ENCODE measurements at places on chromosomes 5 and 9.

GRCh38 chr9:116075191-116075590 lies 78.4 kb upstream of the PAPPA start:
- DNase-seq, result no peak

GRCh38 chr9:105118636-105119035 lies 125.8 kb upstream of the SLC44A1 start:
- DNase-seq, result no peak

- DNase-seq, result no peak
Measured at GRCh38 chr5:7894439-7894838, 25.5 kb downstream of the MTRR start.

DNA sequence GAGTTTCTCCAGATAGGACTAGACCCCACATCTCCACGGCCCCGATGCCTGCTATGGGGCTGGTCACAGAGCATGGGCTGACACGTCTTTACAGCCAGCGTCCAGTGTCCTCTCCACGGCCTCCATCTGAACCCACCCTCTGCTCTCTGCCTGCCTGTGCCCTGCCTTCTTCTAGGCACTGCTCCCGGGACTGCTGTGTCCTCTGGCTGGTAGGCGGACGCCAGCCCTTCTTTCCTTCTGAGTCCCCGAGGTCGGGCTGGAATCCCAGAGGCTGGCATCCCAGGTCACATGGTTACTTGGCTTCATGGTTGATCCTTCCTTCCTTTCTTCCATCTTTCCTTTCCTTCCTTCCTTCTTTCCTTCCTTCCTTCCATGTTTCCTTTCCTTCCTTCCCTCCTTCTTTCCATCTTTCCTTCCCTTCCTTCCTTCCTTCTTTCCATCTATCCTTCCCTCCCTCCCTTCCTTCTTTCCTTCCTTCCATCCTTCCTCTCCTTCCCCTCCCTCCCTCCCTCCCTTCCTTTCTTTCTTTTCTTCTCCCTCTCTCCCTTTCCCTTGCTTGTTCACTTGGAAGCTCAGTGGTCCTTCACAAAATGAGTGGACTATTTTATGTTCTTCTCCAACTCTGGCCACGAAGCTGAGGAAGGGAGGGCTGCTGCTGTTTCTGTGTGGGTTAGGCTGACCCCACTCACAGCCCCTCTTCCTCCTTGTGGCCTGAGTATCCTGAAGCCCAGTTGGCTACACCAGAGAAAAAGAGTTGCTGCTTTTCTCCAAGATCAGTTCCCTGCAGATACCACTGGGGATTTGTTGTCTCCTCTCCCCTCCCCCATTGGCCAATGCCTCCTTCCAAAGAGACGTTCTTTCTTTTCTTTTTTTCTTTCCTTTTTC lies 66.8 kb upstream of the NEURL1B start:
- DNase-seq, result no peak

DNA sequence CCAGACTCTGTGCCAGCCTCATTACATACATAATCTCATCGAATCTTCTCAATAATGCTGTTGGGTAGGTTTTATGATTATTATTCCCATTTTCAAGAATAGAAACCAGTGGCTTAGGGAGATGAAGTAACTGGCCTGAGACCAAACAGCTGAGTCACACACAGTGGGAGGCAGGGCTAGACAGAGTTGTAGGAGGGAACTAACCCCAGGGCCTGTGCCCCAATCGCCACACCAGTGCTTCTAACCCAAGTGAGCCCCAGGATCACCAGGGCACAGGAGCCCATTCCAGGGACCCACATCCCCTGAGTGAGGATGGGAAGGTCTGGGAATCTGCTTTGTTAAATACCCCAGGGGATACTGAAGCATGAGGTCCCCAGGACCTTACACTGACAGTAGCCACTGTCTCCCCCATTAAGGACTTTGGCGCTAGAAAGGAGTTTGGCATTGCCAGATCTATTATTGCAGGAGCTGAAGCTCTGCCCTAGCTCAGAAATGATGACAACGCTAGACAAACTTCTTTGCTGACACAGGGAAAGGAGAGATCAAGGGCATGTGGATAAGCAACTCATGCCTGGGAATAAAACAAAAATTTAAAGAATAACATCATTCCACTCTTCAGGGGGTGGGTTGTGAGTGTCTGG lies 63.8 kb upstream of the PPARGC1B start:
- DNase-seq, result no peak

GRCh38 chr5:2112173-2113025 lies 229.7 kb upstream of the IRX4 start:
- DNase-seq, result no peak

DNA sequence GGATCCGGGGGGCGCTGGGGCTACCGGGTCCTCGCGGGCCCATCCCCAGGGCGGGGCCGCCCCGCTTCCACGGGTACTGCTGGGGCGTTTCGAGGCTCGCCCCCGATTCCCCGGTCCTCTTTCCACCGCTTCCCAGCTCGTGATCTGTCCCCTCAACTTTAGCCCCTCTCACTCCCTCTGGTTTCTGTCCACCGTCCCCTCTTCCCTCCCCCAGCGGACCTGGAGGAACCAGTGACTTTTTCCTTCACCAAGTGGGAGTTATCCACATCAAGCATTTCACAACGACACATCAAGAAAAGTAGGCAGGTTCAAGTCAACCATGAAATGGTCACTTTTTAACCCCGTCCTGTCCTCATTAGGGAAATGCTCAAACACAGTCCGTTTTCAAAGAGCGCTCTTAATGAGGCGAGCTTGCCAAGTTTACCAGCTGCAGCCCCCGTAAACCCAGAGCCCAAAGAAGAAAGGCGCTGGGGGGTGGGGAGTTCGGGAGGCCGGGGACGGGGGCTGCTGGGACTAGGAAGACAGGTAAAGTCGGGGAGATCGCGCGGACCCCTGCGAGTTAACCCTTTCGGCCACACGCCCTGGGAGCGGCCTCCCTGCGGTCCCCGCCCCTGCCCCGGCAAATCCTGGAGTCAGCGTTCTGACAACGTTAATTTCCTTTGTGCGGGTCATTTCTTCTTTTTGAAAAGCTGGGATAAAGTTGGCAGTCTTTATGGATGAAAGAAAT lies 2.1 kb upstream of the NFIB start:
- DNase-seq, result no peak

DNA sequence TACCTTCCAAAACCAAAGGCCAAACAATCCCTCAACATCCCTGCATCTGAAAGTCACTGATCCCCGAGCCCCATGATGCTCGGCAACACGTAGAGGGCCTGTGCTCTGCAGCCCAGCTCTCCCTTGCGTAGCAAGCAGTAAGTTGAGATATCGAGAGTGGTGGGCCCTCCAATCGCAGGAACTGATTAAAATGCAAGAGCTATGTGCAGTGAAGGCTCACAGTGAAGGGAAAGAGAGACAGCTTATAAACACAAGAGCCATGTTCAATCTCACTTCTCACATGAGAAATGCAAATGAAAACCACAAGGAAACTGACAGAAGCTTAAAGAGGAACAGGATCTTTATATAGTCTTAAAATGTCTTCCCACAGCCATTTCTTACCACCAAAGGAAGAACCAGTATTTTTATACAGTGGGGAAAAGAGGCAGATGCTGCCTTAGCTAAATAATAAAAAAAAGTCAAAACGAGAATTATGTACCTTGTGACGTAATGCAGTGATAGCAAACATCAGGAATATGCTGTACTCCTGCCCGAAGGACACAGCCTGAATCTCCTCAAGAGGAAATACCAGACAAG lies 24.6 kb downstream of the TTF1 start:
- DNase-seq, result no peak

DNA sequence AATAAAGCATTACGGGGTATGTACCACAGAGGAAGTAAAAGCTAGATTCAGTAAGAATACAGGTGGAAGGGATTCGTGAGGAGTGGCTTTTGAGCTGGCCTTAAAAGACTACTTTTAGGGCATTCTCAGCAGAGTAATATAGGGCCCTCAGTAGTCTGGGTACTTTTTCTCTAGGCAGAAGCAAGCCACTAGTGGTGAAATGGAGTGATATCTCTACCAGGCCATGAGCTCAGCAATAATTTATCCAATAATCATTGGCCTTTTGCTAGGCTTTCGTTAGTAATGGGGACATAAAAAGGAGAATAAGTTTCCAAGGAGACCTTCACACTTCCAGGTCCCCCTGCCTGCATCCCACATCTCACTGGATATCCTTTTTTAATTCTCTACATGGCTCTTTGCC lies 1.7 kb downstream of the POLR3G start:
- no peak for DNase-seq

GRCh38 chr9:92723299-92723625 lies 41.4 kb downstream of the BICD2 start:
- no peak for DNase-seq

DNA sequence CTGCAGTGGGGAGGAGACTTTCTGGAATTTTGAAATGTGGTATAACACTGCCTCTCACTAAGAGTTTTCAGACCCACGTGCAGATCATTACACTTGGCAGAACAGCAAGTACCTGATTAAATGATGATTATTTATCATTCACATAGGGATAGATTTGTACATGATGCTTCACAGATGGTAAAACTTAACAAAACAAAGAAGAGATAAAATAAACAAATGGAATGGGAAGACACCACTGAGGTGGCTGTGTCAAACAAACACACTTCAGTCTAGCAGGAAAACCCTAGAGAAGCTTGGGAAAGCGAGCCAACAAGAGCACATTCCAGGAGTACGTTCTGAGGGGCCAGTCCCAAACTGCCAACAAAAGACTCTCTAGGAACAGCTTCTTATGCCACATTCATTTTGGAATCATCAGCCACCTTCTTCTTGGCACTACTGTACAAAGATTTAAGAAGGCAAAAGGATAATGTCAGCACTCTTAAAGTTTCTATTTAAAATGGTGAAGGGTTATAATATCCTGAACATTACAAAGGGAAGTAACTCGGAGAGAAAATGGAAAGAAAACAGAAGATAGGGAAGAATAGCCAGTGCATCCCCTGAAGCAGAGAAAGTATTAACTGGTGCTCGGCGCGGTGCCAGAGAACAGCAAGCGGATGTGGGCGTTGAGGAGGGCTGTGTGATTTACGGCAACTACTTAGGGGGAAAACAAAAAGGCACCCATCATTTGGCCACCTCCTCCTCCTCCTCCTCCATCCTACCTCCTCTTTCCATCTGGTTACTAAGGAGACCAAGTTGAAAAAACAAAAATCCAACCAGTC lies 1.6 kb downstream of the MED27 start:
- no peak for DNase-seq

GRCh38 chr5:72476721-72477120 lies 30.5 kb downstream of the ZNF366 start:
- no peak for DNase-seq

DNA sequence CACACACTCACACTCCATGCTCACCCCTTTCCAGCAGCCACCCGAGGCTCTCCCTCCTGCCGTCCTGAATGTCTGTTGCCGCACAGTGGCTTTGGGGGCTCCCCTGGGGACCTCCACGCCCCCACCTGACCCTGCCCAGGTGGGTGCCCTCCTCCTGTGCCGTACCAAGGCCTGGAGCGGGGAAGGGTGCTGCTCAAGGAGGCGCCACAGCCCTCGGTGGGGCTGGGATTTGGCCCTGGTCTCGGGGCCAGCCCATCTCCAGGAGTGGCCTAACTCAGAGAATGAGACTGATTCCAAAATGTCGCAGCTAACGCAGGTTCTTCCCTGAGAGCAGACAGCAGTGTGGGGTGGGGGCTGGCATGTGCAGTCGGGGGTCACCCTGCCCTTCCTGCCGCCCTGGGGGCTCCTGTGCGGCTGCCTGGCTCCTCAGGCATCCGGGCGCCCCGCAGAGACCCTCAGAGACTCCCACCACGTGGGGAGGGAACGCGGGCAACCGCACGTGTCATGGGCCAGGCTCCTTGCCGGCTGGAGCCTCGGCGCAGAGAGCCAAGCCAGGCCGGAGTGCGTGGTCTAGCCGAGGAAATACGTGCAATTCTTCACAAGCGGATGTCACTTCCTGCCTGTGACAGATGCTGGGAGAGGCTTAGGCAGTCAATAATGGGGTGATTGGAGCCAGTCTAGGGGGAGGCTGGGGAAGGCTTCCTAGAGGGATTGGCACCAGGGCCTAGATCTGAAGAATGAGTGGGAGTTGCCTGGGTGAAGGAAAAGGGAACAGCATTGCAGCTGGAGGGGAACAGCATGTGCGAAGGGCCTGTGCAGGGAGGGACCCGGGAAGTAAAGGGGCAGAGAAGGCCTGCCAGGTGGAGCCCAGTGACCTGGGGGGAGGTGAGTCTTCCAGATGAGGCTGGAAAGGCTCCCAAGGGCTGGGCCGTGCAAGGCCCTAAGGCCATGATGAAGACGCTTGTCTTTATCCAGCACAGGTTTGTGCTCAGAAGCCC lies 44.1 kb downstream of the C9orf50 start:
- no peak for DNase-seq

Data from CMK (cell line).